Purkinje cell (primary cell): ENCODE measurements at places on chromosomes 1 and 21. TPM values are rescaled to one million over a fixed set of nuclear protein-coding genes. Genes with fewer than 3 reads are reported as not detected.

The FCER1G gene
- 2.9 and 7.6 TPM in 2 replicates for polyA plus RNA-seq

The IFNLR1 gene
- not detected in 2 replicates for polyA plus RNA-seq

The OR13G1 gene
- polyA plus RNA-seq: not detected in 2 replicates

The FMO1 gene
- polyA plus RNA-seq: not detected in 2 replicates

The MR1 gene
- 0.53 and 3.0 TPM in 2 replicates for polyA plus RNA-seq

The MAB21L3 gene
- polyA plus RNA-seq: not detected in 2 replicates

The TNNT2 gene
- polyA plus RNA-seq: not detected in 2 replicates

The TLR5 gene
- 2.9 TPM in 1 of 2 replicates, not detected in the other for polyA plus RNA-seq

The OR2T35 gene
- polyA plus RNA-seq: not detected in 2 replicates

The CITED4 gene
- polyA plus RNA-seq: 0.74 and 3.0 TPM in 2 replicates

The FBXO2 gene
- polyA plus RNA-seq: 19.1 and 20.4 TPM in 2 replicates

The FAM72C gene
- polyA plus RNA-seq: 1.3 and 1.8 TPM in 2 replicates

The S100A9 gene
- not detected in 2 replicates for polyA plus RNA-seq

The VHLL gene
- not detected in 2 replicates for polyA plus RNA-seq

The GUCA2A gene
- not detected in 2 replicates for polyA plus RNA-seq

The KIFAP3 gene
- polyA plus RNA-seq: 314 and 326 TPM in 2 replicates

The UBE2U gene
- polyA plus RNA-seq: not detected in 2 replicates

The TRPM2 gene
- 4.9 and 6.2 TPM in 2 replicates for polyA plus RNA-seq

The TCHHL1 gene
- polyA plus RNA-seq: not detected in 2 replicates

The LRRC53 gene
- polyA plus RNA-seq: 1.6 TPM in 1 of 2 replicates, not detected in the other

The YTHDF2 gene
- 39.1 and 47.3 TPM in 2 replicates for polyA plus RNA-seq

The TAS1R3 gene
- polyA plus RNA-seq: not detected in 2 replicates

The GPATCH2 gene
- 10.7 and 12.2 TPM in 2 replicates for polyA plus RNA-seq

The AADACL4 gene
- polyA plus RNA-seq: not detected in 2 replicates

The PLCH2 gene
- polyA plus RNA-seq: 0.22 and 0.47 TPM in 2 replicates

The NOTCH2NLA gene
- polyA plus RNA-seq: 16.2 and 24.2 TPM in 2 replicates

The IL12RB2 gene
- 3.8 and 4.7 TPM in 2 replicates for polyA plus RNA-seq

The NCF2 gene
- not detected in 2 replicates for polyA plus RNA-seq

The MAD2L2 gene
- polyA plus RNA-seq: 6.3 and 13.7 TPM in 2 replicates

The OPRD1 gene
- 0.19 TPM in 1 of 2 replicates, not detected in the other for polyA plus RNA-seq

The ZNF670 gene
- 1.9 and 5.2 TPM in 2 replicates for polyA plus RNA-seq

The FAM110D gene
- polyA plus RNA-seq: 0.08 and 0.19 TPM in 2 replicates

The C4BPA gene
- 0.11 TPM in 1 of 2 replicates, not detected in the other for polyA plus RNA-seq
